ENCODE measurements at places on chromosomes 4 and X.

- DNase-seq = no peak
These were observed 29.8 kb downstream of the PIGG start for GRCh38 chr4:528835-529234.

GRCh38 chrX:17590892-17591740, 146.2 kb upstream of the SCML1 start:
- no peak for DNase-seq

DNA sequence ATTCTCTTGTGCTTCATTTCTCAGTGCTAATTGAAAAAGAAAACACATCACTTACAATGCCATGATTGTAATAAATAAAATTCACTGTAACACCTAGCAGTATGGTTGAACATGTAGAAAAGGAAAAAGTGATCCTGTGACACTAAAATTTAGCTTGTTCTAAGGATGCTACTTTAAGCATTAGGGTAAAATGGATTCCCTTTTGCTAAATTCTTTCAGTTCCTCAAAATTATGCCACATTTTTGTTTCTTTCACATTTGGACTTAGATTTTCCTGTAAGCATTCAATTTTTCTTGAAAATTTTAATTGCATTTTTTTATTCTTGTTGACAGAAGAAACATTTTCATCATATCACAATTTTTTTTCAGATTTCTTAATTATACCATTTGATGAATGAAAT, 19.4 kb downstream of the TET2 start:
- no peak for DNase-seq

GRCh38 chr4:26871611-26872010, 11.0 kb downstream of the STIM2 start:
- DNase-seq = no peak

- DNase-seq = no peak
These were observed 5.6 kb downstream of the GAR1 start for GRCh38 chr4:109821185-109821584.

DNA sequence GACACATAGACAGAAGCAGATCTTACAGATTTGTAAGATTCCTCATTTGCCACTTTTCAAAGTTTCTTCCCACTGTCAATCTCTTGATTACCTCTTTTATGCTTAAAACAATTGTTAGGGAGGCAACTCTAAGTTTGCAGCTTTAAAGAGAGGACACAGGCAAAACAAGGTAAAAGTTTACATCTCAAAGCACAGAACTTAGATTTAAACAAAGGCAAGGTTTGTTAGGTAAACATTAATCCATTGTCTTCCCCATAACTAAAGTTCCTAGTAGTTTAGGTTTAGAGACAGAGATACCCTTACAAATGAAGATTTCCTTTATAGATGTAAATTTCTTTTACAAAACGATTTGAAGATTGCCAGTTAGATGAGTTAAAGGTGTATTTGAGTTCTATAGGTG, 176.9 kb downstream of the AASDH start:
- no peak for DNase-seq

- no peak for DNase-seq
These were observed 477.1 kb downstream of the DTHD1 start for GRCh38 chr4:36758312-36759178.

DNA sequence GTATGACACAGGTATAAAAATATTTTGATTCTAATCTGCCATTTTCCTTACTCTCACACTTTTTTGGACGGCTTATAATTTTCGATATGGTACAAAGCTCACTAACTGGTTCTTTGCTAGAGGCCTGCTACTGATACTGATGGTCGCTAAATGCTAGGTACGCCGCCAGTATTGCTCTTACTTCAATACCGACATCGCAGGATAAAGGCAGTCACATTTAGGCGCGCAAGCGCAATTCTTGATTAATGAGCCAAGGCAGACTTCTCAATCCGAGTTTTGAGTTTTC, 557 bp upstream of the USP38 start:
- DNase-seq = no peak

GRCh38 chrX:64782923-64783322, 193.3 kb downstream of the ZC4H2 start:
- DNase-seq = no peak

DNA sequence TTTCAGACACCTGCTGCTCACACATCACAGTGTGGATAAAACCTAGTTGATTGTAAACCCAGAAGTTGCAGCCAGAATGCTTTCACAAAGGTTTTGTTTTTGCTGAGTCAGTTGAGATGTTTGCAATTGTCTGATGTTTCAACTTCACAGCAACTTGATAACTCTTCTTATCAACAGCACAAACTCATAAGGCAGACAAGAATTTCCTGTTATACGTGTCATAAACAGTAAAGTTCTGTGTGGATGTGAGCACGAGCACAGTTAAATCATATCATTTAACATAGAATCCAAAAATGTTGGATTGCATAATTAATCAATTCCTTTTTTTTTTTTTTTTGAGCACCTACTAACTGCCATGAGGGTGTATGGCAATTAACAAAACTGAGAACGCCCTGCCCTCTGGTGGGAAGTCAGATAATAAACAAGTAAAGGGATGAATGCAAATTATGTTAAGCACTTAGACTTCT, 512.2 kb downstream of the PDHA2 start:
- DNase-seq = no peak

DNA sequence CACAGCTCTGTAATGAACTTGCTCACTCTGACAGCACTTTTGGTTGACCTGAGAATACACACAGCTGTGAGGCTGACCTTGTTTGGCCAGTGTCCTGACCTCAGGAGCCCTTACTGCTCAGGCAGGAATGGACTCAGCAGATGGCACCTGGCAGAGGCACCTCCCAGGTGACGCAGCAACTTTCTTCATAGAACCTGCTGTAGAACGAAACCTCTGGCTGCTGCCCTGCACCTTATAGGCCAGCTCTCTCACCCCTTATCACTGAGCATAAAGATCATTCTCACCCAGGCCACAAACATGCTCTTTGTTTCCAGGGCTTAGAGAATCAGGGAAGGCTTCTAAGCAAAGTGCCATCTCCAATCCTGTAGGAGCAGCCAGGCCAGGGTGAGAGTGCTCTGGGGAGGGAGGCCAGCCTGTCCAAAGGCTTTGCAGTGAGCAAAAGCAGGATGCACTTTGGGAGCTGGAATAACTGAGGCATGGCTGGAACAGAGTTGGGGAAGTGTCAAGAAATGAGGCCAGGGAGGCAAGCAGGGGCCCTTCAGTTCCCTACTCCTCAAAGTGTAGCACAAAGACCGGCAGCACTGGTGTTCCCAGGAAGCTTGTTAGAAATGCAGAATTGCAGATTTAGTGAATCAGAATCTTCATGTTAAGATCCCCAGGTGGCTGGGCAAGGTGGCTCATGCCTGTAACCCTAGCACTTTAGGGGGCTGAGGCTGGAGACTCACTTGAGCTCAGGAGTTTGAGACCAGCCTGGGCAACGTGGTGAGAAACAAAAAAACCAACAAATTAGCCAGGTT, 13.3 kb upstream of the CENPU start:
- no peak for DNase-seq

- DNase-seq = no peak
These were observed 1532.4 kb upstream of the TENM3 start for GRCh38 chr4:180710628-180711337.

DNA sequence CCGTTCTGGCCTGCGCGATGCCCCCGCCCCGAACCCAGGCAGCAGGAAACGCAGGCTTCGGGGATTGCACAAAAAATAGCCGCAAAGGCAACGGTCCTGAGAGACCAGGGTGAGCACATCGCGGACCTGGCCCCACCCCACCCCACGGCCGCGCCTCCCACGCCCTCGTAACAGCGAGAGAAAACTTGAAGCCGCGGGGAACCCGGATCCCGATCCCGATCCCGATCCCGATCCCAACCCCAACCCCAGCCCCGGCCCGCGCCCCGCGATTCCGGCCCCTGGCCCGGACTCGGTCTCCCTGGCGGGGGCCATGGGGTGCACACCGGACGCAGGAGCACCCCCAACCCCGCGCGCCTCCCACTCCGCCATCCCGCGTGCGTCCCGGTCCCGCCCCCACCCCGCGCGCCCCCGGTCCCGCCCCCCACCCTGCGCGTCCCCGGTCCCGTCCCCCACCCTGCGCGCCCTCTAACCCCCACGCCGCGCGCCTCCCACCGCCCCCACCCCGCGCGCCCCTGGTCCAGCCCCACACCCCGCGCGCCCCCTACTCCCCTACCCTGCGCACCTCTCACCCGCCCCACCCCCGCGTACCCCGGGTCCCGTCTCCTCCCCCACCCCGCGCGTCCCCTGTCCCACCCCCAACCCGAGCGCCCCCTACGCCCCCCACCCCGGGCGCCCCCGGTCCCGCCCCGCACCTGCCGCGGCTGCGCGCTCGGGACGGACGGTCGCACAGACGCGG, 29.0 kb downstream of the NOP14 start:
- DNase-seq = no peak

GRCh38 chr4:15951781-15952180, 11.2 kb downstream of the FGFBP2 start:
- no peak for DNase-seq

All from esophagus squamous epithelium (tissue), 5 donors.